CD4-positive, alpha-beta T cell treated with Interleukin-1 beta for 1 hour (primary cell): ENCODE measurements at places on chromosomes 5 and 9.

- no peak for DNase-seq
Measured at GRCh38 chr9:95762322-95762721, 113.2 kb upstream of the ERCC6L2 start.

- peak; percentile 49 for DNase-seq
Measured at GRCh38 chr5:140239939-140240700, 62.8 kb downstream of the PFDN1 start.

GRCh38 chr5:34791761-34792244 is 47.2 kb upstream of the TTC23L start:
- no peak for DNase-seq

DNA sequence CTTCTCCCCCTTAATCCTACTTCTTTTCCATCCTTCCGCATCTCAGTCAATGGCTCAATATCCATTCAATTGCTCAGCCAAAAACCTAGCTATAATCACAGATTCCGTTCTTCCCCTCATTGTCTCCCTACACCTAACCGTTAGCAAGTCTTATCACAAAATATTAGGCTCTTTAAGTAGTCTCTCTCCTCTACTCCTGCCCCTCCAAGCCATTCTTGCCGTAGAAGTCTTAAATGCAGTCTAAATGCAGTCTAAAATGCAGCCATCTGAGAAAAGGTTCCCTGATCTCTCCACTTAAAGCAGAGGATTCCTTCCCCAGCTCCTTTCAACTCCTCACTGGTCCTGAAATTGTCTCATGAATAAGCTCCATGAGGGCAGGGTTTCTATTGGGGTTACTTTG is 57.8 kb downstream of the ELL2 start:
- DNase-seq = no peak

DNA sequence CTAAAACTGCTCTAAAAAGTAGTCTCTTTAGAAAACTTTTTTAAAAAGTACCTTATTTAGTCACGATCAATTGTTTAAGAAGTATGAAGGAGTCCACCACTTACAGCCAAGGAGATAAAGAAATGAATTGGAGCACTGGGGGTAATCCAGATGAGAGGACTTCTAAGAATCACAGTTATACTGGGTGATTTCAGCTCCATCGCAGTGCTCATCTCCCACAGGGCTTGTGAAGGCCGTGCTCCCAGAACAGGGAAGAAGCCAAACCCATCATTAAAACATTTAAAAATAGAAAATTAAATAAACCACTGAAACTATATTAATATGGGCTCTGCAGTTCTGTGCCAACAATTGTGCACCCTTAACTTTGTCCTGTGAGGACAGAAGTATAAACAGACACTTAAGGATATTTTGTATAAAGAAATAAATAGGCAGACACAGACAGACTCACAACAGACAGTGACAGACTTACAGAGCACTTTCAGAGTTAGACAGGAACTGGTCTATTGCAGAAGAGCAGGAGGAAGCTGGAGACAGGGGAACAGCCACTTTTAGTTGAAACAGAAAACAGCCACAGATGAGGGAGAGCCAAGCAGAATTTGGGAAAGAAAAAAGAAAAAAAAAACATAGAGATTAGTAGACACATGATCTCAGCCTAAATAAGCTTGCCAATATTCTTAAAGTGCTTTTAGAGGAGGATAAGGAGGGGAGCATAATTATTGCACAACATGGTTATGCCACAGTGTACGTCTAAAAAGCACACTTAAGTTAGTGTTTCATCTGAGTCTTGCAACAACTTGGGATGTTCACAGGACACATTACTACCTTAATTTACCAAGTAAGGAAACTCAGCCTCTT is 81.8 kb downstream of the FBXO38 start:
- no peak for DNase-seq

DNA sequence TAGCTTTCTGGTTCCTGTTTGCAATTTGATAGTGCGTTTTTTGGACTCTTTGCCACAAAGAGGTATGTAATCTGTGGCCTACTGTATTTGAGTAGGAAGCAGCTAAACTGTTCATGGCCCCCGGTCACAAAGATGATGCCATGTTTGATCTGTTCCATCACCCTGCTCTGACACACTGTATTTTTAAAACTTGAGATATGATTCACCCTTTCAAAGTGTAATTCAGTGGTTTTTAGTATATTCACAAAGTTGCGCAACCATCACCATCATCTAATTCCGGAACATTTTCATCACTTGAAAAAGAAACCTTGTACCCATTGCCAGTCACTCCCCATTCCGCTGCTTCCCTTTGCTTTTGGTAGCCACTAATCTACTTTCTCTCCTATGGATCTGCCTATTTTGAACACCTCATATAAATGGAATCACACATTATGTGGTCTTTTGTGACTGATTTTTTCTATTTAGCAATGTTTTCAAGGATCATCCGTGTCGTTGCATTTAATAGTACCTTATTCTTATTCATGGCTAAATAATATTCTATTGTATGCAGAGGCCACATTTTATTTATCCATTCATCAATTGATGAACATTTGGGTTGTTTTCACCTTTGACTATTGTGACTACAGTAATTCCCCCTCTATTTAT is 141.6 kb downstream of the NR3C1 start:
- peak; percentile 23 for DNase-seq

DNA sequence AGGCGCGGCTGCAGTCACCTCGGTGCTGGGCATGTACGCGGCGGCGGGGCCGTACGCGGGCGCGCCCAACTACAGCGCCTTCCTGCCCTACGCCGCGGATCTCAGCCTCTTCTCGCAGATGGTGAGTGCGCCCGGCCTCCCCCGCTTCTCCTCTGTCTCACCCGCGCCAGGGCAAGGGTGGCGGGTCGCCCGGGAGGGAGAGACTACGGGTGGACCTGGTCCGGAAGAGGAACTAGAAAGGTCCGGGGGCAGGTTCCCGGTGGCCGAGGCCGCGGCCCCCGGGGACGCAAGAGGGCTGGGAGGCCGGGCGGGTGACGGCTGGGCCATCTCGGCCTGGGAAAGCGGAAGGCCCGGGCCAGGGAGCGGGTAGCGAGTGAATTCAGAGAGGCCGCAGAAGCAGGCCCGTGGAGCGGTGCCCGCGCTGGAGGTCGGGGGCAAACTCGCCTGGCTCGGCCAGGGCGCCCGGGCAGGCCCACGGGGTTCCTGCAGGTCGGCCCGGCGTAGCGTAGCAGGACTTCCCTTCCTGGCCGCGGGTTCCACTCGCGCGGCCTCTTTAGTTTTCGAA is 711 bp downstream of the IRX1 start:
- no peak for DNase-seq

DNA sequence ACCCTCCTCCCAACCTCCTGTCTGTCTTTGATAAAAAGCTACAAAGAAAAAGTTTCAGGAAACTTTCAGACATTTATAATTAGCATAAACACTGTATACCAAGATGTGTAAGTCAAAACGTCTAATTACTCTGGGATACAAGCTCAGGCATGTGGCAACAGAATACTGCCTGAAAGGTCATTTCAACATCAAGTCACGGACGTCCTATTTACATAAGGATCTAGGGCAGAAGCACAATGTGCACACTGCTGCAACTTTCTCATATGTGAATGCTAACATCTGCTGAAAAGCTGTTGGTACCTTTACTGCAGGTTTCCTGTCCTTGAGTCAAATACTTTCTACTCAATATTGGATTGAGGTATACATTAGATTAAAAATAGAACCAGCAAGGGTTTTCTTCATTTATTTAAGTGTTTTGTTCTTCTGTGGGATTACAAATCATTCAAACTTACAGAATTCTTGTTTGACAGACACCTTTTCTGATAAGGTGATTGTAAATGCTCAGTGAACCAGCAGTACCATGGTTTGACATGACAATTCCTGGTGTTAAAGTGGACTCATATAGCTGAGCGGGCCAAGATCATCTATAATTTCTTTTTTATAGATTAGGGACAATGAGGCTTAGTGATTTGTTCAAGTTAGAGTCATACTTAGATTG is 36.8 kb downstream of the ELL2 start:
- no peak for DNase-seq

DNA sequence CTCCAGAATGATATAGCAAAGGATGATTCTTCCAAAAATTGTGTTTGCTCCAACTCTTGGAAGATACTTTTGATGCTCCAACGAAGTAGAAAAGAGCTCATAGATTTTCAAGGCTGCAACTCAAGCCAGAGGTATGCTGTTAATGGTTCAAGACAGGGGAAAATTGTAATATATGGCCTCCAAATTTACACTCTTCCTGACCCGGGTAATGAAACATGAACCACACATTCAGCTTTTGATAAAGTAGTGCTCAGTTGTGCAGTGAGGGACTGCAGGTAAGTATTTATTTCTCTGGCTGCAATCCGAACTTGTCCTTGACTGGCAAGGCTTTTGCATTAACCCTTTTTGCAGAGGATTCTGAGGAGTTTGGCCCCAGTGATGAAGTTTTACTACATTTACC is 446.4 kb downstream of the RASEF start:
- no peak for DNase-seq

DNA sequence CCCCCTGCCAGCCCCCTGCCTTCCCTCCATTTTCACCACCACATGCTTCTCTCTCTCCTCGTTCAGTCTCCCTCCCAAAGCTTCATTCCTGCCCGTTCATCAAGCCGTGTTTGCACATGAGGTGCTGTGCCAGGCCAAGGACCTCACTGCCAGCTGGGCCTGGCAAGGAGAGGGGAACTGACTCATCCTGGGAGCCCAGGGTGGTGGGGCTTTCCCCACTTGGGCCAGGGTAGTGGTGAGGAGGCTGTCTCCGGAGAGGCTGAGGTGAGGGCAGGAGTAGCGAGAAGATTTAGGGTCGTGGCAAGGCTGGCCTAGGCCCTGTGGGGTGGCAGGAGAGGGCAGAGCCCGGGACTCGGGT is 30.4 kb upstream of the NOTCH1 start:
- DNase-seq = peak; percentile 32

GRCh38 chr9:78143281-78144007 is 92.4 kb upstream of the CEP78 start:
- DNase-seq = no peak

DNA sequence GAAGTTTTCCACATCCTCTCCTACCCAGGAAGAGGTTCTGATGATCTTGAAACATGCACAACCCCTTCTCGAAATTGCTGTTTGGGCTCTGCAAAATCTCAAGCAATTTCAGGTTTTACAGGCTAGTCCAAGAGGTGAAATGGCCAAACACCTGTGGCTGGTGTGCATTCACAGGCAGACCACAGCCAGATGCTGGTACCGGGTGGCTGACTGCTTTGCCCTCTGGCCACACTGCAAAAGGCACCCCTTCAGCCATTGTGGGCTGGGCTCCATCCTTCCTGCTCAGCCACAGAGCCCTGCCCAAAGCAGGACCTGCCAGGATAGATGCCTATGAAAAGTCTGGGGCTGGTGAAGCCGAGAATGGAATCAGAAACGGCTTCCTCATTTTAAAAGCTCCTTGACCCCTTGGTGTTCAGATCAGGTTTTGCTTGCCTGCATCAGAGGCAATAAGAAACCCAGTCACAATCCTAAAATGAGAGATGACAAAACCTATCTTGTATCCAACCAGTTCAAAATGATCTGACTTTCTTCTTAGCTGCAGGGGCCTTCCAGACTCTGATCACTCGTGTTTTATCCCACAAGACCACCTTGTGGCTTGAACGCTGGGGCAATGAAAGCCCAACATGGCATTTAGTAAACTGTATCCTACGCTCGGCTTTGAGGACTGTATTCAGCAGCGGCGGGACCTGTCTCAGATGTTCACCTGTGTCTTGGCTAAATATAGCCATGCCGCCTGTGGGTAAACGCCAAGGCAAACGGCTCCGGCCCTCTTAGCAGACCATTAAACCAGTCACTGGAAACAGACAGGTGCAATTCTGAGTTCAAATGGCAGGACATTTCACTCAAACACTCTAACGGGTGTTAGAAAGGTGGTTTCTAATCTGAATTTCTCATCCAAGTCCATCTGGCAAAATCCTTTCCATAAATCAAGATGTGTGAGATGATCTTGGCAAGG is 49.6 kb downstream of the EPB41L4B start:
- no peak for DNase-seq

- no peak for DNase-seq
Measured at GRCh38 chr5:72646246-72646866, 139.1 kb upstream of the ZNF366 start.

- DNase-seq = no peak
Measured at GRCh38 chr5:31091501-31091900, 102.0 kb upstream of the CDH6 start.

DNA sequence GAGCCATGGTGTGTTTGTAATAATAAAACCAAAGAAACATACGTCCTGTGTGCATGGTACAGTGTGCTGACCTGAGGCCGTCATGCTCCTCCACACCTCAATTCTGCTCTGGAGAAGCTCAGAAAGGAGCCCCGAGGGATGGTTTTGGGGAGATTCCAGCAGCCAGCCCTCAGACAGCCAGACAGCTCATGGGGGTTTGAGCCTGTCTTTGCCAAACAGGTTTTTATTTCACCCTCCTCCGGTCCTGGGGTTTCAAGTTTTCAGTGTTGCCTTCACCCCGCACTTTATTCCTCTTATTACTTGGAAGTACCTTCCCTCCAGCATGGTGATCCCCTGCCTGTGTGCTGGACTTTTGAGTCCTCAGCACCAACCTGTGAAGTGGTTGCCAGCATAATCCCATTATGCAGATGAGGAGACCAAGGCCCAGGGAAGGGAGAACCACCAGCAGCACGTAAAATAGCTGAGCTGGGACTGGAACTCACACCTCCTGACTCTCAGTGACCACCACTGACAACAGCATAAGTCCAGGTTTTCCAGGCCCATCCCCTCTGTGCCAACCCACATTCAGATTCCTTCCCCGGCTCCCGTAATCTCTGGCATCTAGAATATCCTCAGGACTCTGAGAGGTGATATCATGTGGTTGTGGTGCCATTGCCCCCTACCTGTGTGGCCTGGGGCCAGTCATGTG is 35.1 kb downstream of the TGFBI start:
- no peak for DNase-seq

GRCh38 chr5:7376871-7377270 is 19.1 kb upstream of the ADCY2 start:
- no peak for DNase-seq

DNA sequence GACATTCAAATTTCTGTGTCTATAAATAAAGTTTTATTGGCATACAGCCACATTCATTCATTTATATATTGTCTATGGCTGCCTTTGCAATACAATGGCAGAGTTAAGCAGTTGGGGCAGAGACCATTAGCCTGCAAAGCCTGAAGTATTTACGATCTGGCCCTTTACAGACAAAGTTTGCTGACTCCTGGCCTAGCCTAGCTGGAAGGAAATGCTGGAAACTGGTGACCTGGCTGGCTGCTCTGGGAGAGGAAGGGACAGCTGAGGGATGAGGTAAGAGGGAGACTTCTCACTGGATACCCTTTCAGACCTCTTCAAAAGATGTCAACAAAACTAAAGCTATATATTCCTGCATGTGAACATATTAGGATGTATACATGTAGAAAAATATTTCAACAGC is 66.0 kb upstream of the PPARGC1B start:
- DNase-seq = no peak

GRCh38 chr5:157523976-157524375 is 51.6 kb downstream of the ADAM19 start:
- DNase-seq = no peak

- DNase-seq = no peak
Measured at GRCh38 chr5:135395451-135395850, 3.6 kb downstream of the MACROH2A1 start.
